ENCODE measurements at places on chromosomes 6 and 20.

DNA sequence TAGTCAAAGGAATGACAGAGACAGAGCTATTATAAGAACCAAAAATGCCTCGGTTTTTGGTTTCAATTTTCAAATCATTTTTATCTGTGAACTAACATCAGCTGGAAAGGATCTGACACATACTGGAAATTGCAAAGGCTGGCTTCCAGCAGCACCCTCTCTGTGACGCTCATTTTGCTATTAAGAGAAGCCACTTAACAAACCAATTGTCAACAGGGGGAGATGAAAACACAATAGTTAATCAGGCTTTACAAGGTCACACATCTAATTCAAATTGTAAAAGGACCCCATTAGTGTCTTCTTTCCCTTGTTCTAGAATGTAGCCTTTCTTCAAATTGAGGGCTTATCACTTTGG, 160.5 kb downstream of the TFAP2B start:
- no peak for DNase-seq

- DNase-seq, result no peak
Observed at GRCh38 chr6:50815436-50816114, 3.1 kb upstream of the TFAP2B start.

DNA sequence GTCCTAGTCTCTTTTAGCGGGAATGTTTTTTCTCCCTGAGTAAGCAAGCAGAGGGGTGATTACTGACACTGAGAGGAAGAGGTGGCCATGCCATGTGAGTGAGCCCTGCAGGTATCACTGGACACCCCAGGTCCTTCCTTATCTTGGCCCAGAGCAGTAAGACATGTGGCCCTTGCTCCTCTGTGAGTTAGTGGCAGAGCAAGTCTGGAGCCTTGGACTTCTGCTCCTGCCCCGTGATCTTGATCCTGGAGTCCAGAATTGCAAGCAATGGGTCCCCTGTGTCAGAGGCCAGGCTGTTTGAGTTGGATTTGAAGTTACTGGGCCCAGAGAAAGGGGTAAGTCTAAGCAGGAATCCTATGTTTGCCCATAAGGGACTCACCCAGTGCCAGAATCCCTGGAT, 92.1 kb upstream of the EMILIN3 start:
- DNase-seq, result no peak

DNA sequence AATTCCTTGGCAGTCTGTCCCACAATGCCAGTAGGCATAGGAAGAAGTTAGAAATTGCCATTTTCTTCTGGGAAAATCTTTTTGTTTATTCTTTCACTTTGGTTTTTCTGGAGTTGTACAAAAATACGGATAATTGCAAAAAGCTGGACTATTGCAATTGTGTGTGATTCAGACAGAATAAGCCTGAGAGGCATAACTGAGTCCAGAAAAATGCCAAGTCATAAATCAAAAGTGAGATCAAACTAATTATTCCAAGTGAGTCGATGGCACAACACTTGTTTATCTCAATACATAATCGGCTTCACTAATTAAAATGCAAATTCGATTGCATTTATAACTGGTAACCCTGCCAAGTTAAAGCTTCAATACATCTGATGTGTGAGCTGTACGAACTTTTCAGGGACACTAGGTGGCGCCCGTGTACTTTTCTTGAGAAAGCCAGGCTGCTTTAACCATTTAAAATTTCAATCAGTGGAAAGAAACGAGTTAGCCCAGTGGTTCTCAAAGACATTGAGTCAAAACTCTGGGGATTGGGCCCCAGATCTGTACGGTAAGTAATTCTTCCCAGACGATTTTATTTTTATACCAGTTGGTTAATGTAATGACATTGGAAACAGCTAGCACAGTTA, 102.6 kb downstream of the LAMP5 start:
- no peak for DNase-seq

DNA sequence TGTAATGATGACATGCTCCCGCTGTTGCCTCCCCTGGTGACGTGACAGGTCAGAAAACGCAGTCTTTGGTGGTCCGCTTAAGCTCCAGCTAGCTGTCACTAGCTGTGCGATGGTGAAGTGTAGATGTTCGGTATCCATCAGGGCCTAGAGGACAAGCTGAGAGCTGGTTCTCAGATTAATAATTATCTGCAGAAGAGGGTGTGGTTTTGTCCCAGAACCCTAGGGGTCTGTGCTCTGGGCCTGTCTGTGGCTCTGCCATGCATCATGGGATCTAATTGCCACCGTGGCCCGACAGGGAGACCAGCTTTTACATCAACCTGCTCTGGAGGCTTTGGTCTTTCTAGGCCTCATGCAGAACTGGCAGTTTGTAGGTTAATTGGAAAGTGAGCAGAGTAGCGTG, 34.1 kb downstream of the ERMARD start:
- no peak for DNase-seq

- DNase-seq, result peak; percentile 66
Observed at GRCh38 chr20:34986311-34987287, 30.9 kb downstream of the MYH7B start.

GRCh38 chr6:156163311-156163710, 613.9 kb upstream of the ARID1B start:
- DNase-seq, result no peak

DNA sequence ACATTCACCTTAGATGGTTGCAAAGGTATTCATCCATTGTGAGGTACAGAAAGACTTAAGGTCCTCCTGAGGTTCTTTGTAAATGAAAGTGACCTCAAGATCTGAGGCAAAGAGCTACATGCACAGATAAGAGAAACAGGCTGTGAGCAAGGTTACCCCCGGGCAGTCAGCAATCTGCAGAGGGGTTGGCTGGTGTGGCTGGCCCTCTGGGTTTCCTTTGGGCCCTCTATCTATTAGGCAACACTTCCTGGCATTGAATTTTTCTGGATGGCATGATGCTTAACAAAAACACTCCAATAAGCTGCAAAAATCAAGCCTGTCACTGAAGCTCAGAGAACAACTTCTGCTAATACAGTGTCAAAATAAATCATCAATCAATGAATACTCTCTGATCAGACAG, 48.9 kb upstream of the RALGAPA2 start:
- DNase-seq, result no peak

DNA sequence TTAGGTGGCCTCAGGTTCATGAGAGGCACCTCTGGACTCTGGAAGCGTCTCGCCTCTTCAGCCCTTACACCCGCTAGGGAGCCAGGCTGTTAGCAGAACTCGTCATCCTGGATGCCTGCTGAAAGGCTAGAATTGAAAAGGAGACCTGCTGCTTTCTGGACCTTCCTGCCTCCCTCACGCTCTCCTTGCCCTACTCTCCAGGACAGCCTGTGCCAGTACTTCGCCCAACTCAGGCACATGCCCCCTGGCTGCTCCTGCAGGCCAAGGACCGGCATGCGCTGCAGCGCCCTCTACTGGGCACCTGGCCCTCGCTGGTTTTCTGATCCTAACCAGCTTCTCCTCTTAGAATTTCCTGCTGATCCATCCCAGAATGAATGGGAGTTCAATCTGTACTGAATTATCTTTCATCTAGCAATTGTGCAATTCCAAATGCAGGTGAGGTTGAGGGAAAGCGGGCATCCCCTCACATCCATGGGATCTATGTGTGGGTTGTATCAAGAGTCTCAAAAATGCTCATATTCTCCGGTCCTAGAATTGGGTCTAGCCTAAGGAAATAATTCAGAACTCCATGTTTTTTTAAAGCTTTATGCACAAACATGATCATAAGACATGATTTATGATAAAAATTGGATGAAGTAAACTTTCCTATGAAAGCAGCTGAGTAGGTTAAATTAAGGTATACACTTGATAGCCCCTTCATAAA, 78.0 kb downstream of the PTPN1 start:
- no peak for DNase-seq

- no peak for DNase-seq
Observed at GRCh38 chr20:40090236-40090635, 598.8 kb downstream of the MAFB start.

- no peak for DNase-seq
Observed at GRCh38 chr6:10617008-10617696, 77.3 kb downstream of the C6orf52 start.

DNA sequence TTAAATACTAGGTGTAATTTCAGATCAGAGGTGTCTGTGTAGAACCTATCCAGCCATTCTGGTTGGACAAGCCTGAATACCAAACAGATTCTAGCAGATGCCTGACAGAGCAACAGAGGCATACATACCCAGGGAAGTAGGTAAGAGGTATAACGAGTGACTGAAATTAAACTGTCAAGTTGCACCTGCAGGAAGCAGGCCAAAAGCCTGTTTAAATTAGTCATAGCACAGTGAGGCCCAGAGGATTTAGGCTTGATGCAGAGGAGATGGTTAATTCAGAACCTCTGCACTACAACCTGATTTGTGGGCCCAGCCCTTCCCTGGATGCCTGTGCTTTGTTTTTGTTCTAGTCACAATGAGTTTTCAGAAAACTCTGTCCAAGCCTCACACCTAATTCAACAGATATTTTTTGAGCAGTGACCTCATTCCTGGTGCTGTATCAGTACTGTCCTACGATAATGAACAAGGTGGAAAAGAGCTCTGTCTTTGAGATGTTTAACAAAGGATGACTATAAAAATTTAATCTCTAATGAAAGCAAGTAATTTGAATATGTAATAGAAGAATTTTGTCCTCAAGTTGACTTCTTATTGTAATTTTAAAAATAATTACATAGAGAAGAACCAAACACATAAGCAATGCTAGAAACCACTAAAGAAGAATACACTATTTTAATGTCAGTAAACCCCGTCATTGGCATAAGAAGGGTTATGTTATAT, 31.7 kb downstream of the C6orf58 start:
- DNase-seq, result no peak

- DNase-seq, result no peak
Observed at GRCh38 chr6:118750143-118750542, 98.8 kb upstream of the CEP85L start.

GRCh38 chr6:56403745-56404144, 156.4 kb upstream of the COL21A1 start:
- DNase-seq, result no peak

DNA sequence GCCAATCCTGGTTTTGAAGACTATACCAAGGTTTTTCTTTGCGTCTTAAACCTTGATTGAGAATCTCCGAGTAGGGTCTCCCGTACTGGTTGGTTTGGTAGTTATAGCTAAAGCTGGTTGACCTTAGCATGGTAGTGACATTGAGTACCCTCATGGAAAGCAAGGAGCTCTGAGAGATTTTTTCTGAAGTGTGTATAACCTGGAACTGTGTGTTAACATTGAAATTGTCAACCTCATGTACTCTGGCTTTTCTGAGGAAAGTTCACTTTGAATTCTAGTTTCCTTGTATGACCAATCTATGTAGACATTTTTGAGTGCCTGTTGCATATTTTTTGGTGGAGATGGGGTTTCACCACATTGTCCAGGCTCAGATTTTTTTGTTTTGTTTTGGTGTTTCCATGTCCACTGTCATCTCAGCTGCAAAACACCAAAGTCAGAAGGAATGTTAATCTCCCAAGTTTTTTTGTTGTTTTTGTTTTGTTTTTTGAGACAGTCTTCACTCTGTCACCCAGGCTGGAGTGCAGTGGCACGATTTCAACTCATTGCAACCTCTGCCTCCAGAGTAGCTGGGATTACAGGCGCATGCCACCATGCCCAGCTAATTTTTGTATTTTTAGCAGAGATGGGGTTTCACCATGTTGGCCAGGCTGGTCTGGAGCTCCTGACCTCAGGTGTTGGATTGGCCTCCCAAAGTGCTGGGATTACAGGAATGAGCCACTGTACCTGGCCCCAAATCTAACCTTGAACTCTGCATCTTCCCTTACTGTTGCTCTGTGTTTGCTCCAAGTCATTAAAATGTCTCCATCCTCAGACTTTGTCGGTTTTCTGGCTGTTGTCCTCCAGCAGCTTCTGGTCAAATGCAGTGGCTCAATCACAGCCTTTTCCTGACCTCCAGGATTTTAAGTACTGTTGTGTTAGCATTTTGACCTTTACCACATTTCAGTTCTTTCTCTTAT, 4.3 kb downstream of the RPS12 start:
- no peak for DNase-seq

DNA sequence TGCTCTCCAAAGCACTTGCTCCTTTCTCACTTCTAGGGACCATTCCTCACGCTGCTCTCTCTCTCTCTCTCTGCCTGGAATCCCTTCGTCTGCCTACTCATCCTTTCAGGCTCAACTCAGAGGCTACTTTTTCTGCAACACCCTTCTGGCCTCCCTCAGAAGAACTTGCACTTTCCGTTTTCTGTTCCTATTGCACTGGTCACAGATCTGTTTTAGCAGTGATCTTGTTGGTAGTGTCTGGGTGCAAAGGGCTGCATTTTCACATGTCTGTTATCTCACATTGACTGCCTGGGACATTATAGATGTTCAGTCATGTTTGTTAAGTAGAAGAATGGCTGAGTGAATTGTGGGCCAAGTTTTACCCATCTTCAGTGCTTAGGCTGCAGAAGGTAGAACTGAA, 63.5 kb downstream of the RIN2 start:
- no peak for DNase-seq

- no peak for DNase-seq
Observed at GRCh38 chr20:64145458-64146300, 18.6 kb upstream of the MYT1 start.

DNA sequence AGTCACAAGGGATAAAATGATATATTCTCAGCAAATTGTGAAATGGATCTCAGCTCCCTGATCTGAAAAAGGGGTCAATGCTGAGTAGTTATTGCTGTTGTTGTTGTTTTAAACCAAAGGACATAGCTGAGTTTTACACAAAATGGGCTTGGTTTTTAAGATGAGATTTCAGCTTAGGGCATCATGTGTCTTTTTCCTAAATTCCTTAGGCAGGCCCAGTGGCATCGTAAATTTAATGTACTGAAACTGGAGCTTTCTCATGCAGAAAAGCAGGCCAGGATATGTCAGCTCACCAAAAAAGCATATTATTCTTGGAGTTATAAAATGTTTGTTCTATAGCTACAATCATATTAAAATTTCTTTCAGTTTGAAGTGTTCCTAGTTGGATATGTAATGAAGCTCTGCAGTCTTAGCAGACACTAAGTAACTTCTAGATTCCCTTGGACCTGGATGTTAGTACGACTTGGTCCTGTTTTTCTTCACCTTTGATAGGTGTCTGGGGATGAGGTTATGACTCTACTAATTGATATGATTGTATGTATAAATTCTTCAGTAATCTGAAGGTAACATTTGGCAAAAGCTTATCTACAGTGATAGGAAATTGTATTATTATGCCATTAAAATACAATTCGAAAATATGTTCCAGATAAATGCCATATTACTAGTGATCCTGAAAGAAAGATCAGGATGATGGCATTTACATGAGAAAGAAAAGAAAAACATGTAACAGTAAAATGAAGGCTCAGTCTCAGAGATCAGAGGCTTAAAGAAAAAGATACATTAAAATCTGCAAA, 663.3 kb downstream of the RFPL4B start:
- DNase-seq, result peak; percentile 23

- no peak for DNase-seq
Observed at GRCh38 chr6:97440590-97441176, 157.7 kb upstream of the MMS22L start.
